ENCODE measurements at places on chromosomes 13 and 19.

DNA sequence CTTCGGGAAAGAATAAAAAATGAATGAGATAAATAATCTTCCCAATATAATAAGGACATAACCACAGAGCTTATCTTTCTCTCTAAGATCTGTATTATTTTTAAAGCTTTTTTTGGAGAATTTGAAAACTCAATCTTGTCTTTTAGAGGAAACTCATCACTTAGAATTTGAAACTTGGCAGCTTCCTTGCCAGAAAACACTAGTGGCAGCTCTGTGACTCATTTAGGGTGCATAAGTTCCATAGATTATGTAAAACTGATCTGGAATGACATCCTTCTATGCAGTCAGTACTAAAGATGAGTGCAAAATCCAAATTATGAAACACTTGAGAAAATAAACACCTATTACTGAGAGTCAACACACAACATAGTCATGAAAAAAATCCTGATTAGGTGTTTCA is 848.0 kb downstream of the DACH1 start:
- DNase-seq = no peak

- no peak for DNase-seq
Measured at GRCh38 chr13:51532736-51533197, 51.5 kb upstream of the WDFY2 start.

GRCh38 chr13:111550062-111550461 is 229.6 kb downstream of the TEX29 start:
- DNase-seq = no peak

DNA sequence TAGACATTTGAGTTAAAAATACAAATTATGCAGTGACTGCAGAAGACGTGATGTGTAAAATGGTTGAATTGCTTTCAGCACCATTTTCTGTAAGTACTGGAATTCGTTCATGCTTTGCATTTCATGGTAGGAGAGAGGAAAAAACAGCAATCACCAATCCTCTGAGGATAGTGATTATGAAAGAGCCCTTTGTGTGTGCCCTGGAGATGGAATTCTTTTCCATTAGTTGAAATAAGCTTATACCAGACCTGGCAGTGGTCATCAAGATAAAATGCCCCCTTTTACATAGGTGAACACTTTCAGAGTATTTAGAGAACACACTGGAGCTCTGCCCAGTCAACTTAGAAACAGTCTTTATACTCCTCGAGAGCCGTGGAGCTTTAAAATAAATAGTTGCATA is 1.7 kb downstream of the CNMD start:
- DNase-seq = no peak

DNA sequence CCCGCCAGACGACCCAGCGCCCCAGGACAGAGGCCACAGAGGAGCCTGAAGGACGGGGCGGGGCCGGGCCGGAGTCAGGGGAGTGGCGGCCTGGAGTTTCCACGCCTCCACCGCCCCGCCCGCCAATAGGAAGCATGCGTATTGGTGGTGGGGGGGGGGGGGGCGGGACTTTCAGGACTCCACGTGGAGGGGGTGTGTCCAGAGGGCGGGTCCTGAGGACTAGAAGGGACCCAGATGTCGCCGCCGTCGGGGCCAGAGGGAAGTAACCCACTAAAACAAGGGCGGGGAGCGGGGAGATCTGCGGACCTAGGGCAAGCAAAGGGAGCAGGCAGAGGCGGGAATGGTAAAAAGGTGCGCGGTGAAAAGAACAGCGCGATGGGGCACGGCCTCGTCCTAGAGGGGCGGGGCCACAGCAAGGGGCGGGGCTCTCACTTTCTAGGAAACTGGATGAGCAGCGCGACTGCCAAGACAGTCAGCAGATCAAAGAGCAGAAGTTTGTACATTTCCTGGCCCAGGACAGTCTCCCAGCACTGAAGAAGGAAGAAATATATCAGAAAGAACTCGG is 2.8 kb upstream of the LENG1 start:
- no peak for DNase-seq

DNA sequence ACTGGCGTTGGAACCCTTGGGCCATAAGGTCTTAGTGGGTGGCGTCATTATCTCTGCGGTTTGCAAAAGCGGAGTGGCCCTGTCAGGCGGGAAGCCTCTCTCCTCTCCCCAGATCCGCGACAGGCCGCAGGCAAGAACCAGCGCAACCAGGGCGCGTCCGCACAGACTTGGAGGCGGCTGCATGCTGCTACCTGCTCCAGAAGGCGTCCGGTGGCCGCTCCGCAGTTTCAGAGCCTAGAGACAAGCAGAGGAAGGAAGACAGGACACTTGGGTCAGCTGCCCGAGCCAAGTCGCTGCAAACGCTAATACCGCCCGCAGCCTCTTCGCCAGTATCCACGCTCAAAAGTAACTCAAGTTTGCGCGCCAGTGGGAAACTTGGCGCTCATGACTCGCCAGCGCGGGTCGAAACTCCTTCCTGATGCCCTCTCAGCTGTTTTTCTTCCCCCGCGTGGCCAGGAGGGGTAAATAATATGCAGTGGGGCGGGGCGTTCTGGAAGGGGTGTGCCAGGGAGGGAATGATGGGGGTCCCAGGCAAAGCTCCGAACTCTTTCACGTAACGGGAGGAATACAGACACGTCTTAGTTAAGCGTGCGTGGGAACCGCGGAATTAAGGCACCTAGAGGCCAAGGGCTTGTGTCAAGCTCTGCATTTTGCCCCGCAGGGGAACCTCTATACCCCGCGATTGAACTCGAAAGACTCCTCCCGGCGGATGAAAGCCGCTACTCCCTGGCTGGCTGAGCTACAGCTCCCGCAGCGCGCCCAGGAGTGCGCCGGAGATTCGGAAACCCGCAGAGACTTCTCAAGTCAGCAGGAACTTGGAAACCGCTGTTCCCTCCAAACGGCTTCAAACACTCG is at the start of gene EDNRB:
TSS of gene EDNRB (minus strand) at position 441 of the 855 bp plus-strand sequence. CDS start at position 183, 258 bp downstream.
- peak; percentile 8 for DNase-seq

DNA sequence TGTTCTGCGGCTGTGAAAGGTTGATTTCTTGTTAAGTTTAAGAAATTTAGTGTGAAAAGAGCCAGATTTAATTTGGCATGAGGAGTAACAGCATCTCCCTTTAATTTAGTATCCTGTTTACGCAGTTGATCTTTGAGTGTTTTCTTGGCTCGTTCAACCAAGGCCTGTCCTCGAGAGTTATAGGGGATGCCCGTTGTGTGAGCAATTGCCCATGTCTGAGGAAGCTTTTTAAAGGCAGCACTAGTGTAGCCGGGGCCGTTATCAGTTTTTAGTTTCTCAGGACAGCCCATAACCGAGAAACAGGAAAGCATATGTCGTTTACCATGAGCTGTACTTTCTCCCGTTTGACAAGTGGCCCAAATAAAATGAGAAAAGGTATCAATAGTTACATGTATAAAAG is 47.5 kb upstream of the ZNF43 start:
- DNase-seq = no peak

DNA sequence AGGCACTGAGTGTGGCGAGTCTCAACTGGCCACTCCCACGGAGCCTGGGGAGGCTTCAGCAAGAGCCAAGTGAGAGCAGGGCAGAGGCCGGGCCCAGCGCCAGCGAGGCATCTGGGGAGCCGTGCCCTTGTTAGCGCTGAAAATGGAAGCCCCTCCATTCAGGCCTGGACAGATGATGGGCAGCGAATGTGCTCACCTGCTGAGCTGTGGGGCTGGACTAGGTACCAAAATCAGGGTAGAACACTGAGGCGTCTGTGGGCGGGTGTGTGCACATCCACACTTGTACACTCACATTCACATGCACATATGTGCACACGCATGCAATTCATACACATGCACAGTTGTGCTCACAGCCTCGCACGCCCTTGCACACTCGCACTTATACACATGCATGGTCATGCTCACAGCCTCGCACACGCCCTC is 20.7 kb downstream of the NAXD start:
- DNase-seq = no peak

DNA sequence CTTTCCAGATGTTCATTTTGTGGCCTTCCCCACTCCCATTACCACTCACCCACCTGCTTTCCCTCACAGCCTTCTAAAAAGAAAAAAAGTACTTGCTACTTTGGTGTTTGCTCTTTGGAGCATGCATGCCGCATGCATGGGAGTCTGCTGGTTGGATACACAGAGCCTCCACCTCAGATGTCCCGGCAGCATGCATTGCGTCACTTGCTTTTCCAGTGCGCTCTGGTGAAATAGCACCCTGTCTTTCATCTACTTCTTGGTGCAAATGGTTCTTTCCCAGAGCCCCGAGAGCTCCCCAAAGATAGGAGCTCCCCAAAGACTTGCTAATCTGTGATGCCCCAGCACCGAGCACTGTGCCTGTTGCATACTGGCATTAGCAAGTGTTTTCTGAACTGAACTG is 333.2 kb upstream of the ZNF507 start:
- DNase-seq = no peak

DNA sequence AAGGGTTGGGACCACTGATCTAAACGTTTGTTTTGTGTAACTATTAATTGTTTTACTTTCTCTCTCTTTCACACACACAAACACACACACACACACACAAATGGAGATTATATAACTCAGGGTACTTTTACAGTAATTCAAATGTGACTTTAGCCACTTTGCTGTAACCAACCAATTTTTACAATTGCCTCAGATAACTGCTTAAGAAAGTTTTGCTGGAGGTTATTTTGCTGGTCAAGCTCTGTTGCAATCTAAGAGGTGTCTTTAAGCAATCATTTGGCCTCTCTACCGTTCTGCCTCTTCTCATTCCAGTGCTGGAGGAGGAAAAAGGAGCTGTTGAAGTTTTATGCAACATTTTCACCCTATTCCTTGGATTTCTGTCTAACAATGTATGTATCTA is 63.0 kb downstream of the TBC1D4 start:
- no peak for DNase-seq

GRCh38 chr13:25682276-25682675 is 310.5 kb downstream of the ATP8A2 start:
- no peak for DNase-seq

DNA sequence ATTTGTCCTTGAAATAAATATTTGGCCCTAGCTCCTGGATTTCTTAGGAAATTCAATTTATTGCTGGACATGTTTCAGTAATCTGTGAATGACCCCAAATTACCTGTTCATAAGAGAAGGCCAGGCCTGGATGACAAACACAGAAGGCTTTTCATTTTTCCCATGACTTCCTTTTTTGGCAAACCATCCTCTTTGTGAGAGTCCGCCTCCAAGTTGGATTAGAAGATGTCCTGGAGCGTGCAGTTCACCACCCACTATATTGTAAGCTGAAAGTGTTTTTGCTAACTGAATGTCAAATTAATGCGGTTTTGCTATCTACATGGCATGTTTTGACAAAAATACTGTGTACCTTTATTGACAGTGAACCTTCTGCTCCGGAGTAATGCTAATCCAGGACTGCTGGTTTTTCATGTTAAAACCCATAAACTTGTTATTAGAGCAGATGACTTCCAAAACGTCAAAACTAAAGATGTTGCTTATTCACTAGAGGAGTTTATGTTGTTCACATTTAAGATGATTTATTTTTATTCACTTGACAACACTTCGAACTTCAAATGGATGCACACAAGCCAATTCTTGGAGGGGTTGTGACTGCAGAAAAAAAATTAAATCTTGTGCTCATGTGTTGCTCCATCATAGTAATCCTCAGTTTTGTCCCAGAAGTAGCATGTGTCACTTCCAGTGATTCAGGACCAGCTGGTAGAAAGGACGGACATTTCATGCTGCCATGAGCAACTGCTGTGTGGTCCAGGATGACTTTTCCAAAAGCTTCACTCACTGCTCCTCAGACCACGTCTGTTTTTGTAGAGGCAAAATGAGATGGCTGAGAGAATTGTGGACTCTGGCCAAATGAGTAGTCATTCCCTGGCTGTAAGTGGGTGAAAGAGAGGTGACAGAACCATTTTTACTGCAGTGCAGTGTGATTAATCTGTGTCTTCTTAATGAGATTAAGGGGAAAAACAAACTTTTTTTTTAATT is 71.0 kb downstream of the ITGBL1 start:
- peak; percentile 14 for DNase-seq

DNA sequence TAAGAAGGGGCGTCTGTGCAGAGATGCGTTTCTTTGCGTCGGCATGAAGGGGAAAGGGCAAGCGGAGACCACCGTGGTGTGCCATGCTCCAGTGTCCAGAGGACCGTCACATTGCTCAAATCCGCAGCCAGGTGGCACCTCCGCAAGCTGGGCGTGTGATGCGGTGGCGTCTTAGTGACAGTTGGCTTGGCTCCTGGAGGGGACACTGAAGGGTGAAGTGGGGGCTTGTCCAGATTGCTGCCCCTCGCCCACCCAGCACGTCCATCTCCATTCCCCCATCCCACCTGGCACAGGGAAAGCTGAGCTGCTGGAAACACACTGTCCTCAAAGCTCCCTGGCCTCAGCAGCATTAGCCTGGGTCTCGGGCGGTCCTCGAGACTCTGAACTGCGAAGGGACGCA is 135.3 kb downstream of the SOX1 start:
- DNase-seq = no peak

- DNase-seq = no peak
Measured at GRCh38 chr19:6930190-6930589, 42.8 kb downstream of the ADGRE1 start.

DNA sequence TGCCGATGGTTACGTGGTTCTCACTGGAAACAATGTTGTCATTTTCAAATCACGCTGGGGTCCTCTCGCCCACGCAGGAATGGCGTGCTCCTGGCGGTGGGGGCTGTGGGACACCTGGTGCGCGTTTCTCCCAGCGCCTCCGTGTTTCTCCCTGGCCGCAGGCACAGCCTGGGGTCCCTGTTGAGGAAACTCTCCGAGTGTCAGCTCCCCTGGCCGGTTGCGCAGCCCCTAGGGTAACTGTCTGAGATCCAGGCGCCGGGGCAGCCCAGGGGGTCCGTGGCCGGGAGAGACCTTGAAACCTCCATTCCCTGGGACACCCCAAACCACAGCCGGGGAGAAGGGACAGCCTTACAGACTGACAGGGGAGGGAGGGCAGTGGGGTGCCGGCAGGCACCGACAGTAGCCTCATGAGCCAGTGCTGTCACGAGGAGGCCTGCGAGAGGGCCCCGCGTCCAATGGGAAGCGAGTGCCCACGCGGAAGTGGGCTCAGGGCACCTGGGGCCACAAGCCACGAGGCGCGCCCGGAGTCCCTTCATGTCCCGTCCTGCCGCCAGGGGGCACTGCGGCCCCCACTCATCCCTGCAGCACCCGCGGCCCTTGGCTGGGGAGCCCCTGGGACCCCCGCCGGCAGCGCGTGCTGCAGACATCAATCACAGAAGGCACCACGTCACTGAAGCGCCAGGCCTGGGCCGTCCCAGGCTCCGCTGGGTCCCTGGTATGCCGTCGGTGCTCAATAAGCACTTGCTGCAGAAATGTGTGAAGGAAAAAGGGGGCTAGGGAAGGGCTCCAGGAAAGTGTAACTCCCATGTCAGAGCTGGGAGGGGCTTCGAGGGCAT is 9.5 kb downstream of the ADAMTSL5 start:
- DNase-seq = no peak

Measured in epithelial cell of prostate (primary cell).